Retinal pigment epithelial cell (primary cell): ENCODE measurements at places on chromosomes 7 and 10.

GRCh38 chr7:115775981-115776380 is 254.6 kb downstream of the TFEC start:
- DNase-seq, result no peak

- DNase-seq, result no peak
Observed at GRCh38 chr10:30417301-30417700, 16.7 kb upstream of the MAP3K8 start.

- no peak for DNase-seq
Observed at GRCh38 chr10:127470911-127471310, 78.2 kb upstream of the NPS start.

- DNase-seq, result no peak
Observed at GRCh38 chr10:16639471-16639870, 117.8 kb upstream of the C1QL3 start.

- no peak for DNase-seq
Observed at GRCh38 chr7:20170633-20171032, 46.6 kb downstream of the MACC1 start.

- no peak for DNase-seq
Observed at GRCh38 chr10:70426823-70427222, 14.7 kb downstream of the NODAL start.

DNA sequence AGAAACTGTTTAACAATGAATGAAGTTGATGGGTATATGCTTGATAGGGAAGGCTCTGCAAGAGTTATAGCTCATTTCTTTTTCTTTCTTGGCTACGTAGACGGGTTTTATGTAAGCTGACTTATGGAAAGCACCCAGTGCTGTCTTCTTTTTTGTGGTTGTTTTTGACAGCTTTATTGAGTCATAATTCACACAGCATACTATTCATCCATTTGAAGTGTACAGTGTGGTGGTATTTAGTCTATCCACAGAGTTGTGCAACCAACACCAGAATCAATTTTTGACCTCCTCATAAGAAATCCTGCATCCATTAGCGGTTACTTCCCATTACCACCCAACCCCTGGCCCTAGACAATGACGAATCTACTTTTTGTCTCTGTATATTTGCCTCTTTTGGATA is 240.6 kb upstream of the KIAA1217 start:
- DNase-seq, result no peak

DNA sequence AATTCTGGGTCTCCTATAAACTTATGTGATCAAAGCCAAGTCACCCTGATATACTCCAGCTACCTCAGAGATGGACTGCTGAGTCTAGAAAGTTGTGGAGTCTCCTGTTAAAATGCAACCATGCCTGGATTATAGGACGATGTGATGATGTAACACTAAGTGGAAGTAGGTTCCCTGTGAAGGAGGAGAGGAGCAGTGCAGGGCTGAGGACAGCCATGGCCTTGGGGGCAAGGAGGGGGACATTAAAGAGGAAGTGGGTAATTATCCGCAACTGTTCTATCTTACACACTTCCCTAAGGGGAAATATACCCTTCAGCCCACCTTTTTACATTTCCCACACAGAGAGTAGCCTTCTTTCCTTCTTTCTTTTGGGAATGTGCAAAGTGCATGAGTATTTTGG is 63.8 kb downstream of the MTPN start:
- no peak for DNase-seq

DNA sequence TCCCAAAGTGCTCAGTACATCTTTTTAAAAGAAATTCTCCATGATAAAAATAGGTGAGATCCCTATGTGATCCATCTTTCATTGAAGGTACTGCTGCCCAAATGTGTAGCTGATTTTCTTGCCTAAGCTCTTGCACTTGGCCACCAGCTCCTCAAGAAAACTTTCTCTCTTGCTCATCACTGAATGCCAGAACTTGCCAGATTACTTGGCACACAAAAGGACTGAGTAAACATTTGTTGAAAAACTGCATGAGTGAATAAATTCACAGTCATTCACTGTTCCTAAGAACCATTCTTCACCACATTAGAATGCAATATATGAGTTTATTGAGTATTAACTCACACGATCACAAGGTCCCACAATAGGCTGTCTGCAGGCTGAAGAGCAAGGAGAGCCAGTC is 99.9 kb downstream of the TRIL start:
- no peak for DNase-seq

DNA sequence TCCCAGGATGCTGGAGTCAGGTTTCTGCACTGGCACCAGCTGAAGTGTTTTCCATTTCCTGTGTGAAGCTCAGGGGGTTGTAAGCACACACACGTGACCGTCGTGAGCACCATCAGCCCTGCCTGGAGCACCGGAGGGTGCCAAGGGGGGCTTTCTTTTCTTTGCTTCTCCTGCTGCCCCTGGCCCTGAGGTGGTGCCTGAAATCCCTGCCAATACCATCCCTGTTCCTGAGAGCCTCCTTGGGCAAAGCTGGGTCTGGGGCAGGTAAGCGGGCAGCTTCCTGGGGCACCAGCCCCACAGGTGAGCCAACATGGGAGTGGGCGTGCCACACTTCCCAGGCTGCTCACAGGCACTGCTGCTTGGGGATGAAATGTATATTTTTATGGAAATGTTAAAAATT is 593.6 kb downstream of the DNAJB6 start:
- no peak for DNase-seq

- DNase-seq, result no peak
Observed at GRCh38 chr7:9186730-9187129, 753.3 kb downstream of the NXPH1 start.

GRCh38 chr10:70255329-70256299 is 22.4 kb upstream of the PPA1 start:
- DNase-seq, result peak; percentile 85

GRCh38 chr10:122498521-122498920 is 37.2 kb downstream of the HTRA1 start:
- no peak for DNase-seq

- DNase-seq, result no peak
Observed at GRCh38 chr7:94044806-94045205, 40.7 kb upstream of the BET1 start.

DNA sequence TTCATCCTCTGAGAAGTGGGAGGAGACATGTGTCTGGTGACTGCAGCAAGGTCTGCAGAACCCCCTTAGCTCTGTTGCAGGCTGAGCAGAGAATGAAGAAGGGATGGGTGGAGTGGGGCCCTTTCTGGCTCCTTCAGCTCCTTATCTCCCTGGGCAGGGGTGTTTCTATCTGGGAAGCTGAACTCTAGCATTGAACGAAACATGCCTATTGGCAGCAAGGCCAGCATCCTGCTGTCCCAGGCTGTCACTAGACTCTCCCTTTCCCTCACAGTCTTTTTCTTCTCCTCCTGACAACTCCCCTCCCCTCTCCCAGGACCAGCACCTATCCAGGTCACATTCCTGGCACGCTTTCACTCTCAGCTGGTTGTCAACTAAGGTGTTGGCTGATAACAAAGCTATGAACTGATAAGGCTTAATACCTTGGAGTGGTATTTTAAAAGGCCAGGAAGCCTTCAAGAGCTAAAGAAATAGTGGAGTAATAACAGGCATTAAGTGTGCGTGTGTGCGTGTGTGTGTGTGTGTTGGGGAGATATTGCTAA is 128.8 kb upstream of the FZD8 start:
- DNase-seq, result no peak

DNA sequence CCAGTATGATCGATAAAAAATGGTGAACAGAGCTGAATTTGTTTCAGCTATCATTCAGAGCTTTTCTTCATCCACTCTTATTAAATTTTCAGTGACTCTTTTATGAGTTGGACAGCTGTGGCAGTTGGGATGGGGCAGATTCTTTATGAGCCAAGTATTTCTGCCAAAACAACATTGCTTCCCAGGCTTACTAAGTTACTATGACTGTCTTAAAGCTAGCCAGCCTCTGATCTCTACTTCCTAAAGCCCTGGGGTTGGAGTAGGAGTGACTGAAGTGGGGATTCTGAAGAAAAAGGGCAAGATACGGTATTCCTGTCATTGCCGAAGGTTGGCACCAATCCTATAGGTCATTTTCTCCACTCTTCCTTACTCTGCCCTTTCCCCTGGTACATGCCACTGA is 12.7 kb downstream of the RPP30 start:
- no peak for DNase-seq

DNA sequence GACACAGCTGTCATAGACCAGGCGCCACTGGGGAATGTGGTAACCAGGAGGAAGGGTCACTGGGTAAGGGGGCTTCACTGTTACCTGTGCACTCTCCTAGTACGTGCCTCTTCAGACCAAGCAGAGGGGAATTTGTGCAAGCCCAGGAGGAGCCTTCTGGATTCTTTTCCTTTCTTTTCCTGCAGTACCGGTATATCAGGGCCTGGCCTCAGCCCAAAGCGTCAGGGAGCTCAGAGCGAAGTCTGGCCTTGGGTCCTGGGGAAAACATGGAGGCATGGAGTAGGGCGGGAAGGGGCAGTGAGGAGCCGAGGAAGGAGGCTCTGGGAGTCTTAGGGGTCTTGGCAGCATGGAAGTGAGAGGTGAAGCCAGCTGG is 133.6 kb upstream of the GDF10 start:
- no peak for DNase-seq

- no peak for DNase-seq
Observed at GRCh38 chr7:141484907-141485306, 66.3 kb upstream of the AGK start.

- DNase-seq, result no peak
Observed at GRCh38 chr10:116685807-116686206, 56.6 kb downstream of the HSPA12A start.

DNA sequence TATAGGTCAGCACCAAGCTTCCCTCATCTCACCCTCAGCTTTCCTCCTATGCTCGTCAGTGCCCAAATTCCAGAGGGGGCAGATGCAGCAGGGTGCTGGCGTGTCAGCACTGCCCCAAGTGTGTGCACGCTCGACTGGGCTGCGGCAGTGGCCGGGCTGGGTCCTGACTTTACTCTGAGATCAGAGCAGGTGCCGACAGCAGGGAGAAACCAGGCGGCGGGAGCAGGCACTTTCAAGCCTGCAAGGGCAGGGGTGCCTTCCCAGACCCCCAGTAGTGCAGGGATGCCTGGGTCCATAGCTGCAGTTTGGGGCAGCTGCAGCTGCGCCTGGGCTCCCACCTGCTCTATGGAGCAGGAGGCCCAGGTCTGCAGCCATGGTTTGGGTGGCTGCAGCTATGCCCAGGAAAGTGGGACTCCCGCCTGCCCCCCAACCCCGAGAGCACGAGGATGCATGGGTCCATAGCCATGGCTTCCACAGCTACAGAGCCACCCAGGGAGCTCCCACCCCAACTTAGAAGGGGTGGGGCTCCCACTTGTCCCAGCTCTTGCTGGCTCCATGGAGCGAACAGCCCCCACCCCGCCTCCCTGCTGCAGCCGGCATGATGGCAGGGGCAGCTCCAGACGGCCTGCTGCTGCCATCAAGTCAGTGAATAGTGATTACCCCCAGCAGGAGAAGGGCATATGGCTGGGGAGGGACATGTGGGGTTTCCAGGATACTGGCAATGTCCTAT is 199.2 kb upstream of the KMT2E start:
- no peak for DNase-seq

GRCh38 chr10:114682121-114682520 is 24.0 kb upstream of the ABLIM1 start:
- no peak for DNase-seq

- no peak for DNase-seq
Observed at GRCh38 chr7:158472596-158472995, 115.0 kb downstream of the PTPRN2 start.

DNA sequence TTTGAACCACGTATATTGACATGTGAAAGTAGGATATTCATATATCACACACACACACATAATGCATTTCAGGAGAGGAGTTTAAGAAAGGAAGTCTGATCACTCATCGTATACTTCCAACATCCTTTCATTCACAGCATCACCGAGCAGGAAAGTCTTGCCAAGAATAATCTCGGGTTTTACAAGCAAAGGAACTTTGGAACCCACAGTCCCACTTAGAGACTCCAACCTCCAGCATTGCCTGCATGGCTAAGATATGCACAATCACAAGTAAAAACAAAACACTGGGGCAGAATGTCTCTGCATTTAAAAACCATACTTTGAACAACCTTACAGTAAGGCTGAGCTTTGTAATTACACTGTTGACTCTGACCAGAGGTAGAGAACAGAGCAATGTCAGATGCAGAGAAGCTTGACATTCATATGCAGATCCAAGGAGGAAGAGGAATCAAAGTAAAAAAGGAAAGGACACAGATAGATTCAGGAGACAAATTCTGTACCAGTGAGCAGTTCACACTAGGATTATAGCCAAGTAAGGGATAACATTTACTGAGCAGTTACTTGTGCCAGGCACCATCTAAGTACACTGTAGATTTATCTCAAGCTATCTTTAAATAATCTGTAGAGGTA is 14.8 kb downstream of the THSD7A start:
- DNase-seq, result no peak

DNA sequence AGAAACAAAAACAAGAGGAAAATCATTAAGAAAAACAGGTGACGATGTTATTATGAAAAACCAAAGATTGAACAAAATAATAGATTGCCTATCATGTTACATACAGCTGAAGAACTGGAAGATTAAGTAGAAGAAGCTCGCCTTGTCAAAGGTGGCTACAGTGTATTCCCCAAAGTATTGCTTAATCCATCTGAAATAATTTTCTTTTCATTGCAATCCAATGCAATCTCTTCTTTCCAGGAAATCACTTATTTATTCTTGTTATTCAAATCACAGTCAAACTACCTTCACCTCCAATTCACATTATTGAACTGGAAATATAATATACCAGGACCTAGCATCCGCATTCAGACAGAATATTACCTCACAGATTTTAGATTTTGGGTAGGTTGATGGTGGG is 235.9 kb downstream of the AHR start:
- no peak for DNase-seq

GRCh38 chr7:147438216-147438615 is 1152.3 kb upstream of the C7orf33 start:
- no peak for DNase-seq

- DNase-seq, result peak; percentile 68
Observed at GRCh38 chr7:13742126-13742525, 247.3 kb downstream of the ETV1 start.

GRCh38 chr7:149827089-149827981 is 10.8 kb upstream of the ZNF862 start:
- DNase-seq, result no peak

- no peak for DNase-seq
Observed at GRCh38 chr10:93495654-93496321, 624 bp upstream of the CEP55 start.

- DNase-seq, result no peak
Observed at GRCh38 chr10:98567391-98568133, 120.8 kb upstream of the HPS1 start.

GRCh38 chr7:12581897-12582296 is 11.4 kb downstream of the SCIN start:
- DNase-seq, result peak; percentile 61

DNA sequence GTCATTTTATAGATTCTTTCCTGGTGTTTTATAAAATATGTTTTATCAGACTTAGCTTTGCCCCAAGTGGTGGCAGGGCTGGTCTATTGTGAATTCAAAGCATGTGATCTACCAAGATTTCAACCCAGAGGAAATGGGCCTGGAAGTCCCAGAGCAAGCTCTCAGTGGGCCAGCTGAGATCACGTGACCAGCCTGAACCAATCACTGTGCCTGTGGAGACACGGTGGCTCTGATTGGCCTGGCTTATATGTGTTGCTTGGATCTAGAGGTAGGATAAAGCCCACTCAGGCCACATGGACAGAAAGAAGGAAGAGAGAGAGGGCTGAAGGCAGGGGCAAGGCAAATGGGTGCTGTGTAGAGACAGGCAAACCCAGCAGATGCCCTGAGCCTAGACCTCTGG is 65.5 kb upstream of the GATA3 start:
- DNase-seq, result no peak
